ENCODE measurements at places on chromosomes 4 and X. TPM values are rescaled to one million over a fixed set of nuclear protein-coding genes. Genes with fewer than 3 reads are reported as not detected.

SYN1 gene
- 5.7 TPM for polyA plus RNA-seq

PHEX gene
- 0.55 TPM for polyA plus RNA-seq

SH2D1A gene
- 0.82 TPM for polyA plus RNA-seq

TCEAL2 gene
- 6.6 TPM for polyA plus RNA-seq

SUPT20HL1 gene
- polyA plus RNA-seq: 0.10 TPM

ATP1B4 gene
- polyA plus RNA-seq: 0.45 TPM

SH3D19 gene
- 68.5 TPM for polyA plus RNA-seq

EDNRA gene
- polyA plus RNA-seq: 15.0 TPM

SEC24D gene
- polyA plus RNA-seq: 61.5 TPM

PAGE5 gene
- not detected for polyA plus RNA-seq

CDKN2AIP gene
- 32.1 TPM for polyA plus RNA-seq

SYP gene
- polyA plus RNA-seq: 20.2 TPM

ADRA2C gene
- polyA plus RNA-seq: 0.90 TPM

CFAP47 gene
- 0.04 TPM for polyA plus RNA-seq

PAGE2 gene
- polyA plus RNA-seq: 0.15 TPM

Measured in large intestine (tissue), 12 donors.